ENCODE measurements at places on chromosomes 6 and 20. TPM values are rescaled to one million over a fixed set of nuclear protein-coding genes. Genes with fewer than 3 reads are reported as not detected.

- DNase-seq, result no peak
These were observed 8.0 kb downstream of the HTR1B start for GRCh38 chr6:77455271-77455670.

Gene C20orf141
- not detected for total RNA-seq

GRCh38 chr6:5219011-5219691 is 41.6 kb downstream of the LYRM4 start:
- DNase-seq, result no peak

DNA sequence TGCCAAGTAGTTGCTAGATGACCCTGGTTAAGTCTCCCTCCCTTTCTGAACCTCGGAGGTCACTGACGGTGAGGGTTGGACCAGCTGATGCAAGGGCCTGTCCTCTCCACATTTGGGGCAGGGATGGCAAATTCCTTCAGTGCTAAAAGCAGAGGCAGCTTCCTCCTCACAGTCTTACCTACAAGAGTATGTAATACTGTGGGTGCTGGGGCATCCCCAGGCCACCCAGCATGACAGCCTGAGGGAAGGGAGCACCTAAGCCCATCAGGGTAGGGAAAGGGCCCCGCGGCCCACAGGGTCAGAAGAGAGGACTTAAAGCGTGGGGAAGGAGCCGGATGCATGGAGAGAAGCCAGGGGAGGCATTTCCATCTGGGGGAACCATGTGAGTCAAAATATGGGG is 38.0 kb downstream of the TGM3 start:
- DNase-seq, result no peak

Gene PGC
- total RNA-seq, result 0.86 TPM

DNA sequence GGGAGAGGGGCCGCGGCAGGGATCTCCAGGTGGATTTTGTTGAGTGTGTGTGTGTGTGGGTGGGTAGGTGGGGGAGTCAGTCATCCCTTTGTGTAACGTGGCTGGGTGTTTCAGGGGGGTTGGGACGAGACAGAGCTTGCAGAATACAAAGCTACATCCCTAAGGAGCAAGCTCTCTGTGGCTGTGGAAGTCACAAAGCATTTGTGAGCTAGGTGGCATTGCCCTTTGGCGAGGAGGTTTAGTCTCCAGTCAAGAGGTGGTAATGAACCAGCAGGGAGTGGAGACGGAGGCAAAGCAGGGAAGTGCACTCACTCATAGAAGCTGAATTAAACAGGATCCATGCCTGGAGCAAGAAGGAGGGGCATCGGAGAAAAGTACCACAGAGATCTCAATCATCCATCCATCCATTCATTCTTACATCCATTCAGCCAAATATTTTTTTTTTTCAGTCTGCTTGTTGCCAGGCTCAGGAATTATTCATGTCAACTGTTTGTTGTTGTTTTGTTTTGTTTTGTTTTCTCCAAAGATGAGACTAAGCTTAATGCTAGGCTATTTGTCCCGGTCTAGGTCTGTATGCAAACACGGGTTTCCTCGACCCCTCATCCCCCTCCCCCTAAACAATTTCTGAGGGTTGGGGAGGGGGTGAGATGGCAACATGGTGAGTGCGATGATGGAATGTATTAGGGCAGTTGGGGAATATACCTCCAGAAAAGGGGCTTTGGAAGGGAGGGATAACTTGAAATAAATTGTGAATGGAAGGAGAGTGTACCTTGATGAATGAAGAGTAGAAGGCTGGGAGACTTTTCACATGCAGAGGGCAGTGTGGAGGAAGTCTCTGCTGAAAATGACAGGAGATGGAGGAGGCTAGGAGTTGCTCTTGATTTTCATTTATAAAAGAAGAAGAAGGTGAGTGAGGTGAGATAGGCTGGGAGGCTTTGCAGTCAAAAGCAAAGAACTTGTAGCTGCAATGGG is 1.0 kb downstream of the HCRTR2 start:
- no peak for DNase-seq

DNA sequence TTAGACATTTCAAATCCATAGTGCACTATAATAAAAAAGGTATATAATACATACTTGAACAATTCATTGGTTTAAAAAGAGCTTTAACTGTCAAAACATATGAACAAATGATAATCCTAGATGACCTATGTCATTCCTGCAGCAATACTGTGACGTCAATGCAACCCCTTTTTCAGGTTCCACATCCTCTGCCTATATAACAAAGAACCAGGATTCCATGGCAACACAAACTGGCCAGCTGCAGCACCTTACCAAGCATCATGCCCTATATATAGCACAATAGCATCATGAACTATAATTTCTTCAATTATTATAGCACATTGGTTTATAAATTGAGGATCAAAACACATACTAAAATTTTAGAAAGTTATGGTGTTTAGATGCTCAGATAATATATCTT is 578 bp upstream of the PTCHD4 start:
- no peak for DNase-seq

Gene OSER1
- 31.3 TPM for total RNA-seq

DNA sequence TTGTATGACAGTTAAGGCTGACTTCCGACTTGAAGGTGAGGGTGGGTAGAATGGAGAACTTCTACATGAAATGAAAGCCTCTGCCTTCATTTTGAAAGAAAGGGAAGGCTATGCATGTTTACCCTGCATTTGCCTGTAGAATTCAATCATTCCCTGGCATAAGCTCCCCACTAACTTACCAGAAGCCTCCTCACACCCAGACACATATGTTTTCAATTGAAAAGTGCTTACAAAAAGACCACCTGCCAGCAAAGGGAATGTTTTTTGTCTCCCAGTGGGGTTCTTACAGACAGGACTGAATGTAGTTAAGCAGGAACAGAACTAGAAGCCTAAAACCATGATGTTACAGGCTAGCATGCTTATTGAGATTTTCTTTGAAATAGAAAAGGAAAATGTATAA is 392.1 kb upstream of the HSF2 start:
- no peak for DNase-seq

Gene SMPDL3A
- not detected for total RNA-seq

Gene CST8
- not detected for total RNA-seq

DNA sequence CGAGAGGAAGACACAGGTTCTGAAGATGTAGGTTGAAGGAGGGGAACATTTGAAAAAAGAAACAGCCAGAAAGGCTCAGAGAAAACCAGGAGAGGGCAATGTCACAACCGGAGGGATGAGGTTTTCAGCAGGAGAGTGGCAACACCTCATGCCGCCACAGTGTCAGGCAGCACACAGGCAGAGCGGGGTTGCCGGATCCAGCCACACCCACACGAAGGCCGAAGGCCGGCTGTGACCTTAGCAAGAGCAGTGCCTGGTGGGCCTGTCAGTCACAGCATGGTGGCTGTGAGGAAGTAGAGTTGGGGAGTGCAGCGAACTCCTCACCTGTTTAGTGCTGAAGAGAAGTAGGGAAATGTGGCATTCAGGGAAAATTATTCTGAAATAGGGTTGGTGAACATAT is 14.0 kb downstream of the HDDC2 start:
- no peak for DNase-seq

Gene SPTLC3
- 0.89 TPM for total RNA-seq
